Amniotic stem cell (primary cell): ENCODE measurements at places on chromosomes 3 and 15.

- DNase-seq: no peak
Measured at GRCh38 chr3:20057612-20058180, 17.4 kb downstream of the KAT2B start.

GRCh38 chr3:143429628-143430514, 310.3 kb downstream of the CHST2 start:
- no peak for DNase-seq

GRCh38 chr3:177375316-177375715, 178.0 kb upstream of the TBL1XR1 start:
- DNase-seq: no peak

GRCh38 chr3:158539414-158540014, 31.5 kb upstream of the MLF1 start:
- peak; percentile 10 for DNase-seq

DNA sequence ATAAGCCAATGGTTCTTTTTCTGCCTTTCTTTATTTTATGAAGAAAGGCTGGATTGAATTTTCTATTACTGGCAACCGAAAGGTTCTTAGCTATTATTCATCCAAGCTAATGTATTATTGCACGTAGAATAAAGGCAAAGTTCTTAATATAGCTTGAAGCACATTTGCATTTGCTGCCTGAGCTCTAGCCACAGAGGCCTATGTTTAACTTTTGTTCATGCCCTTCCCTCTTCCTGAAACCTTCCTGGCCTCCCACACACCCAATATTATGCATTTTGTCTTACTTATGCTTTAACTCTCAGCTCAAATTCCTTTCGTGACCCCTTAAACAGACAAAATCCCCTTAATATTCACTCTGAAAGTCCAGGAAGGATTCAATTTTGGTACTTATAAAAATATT, 71.0 kb upstream of the ZNF280D start:
- no peak for DNase-seq

DNA sequence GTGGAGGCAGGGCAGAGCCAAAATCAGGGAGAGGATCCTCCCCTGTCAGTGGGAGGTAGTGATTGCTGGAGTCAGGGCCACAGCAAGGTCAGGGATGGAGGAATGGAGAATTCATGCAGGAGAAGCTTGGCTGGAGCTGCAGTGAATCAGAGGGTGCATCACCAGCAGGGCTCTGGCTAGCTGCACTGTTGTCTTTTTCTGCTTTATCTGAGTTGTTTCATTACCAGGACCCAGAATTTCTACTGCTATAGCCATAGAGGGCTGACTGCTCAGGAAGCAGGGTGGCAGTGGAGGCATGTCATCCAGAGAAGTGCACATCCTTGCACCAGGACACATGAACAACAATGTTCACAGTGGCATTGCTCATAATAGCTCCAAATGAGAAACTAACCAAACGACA, 113.5 kb upstream of the GALNT15 start:
- DNase-seq: peak; percentile 58

DNA sequence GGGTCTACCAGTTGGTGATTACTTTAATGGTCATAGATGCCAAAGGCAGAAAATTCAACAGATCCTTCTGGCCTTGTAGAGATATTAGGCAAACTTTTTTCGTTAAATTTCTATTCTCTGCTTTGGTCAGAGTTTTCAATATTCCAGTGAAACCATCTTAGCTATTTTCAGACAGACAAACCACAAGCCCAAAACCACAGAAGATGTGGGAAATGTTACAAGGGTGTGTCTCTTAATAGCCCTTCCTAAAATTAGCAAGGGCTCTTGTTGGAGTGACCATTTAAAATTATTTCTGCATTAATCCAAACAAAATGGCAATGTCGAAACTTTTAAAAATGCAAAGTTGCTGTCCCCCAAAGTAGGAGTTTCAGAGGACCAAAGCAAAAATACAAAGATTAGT, 102.8 kb downstream of the ARRDC4 start:
- DNase-seq: no peak

DNA sequence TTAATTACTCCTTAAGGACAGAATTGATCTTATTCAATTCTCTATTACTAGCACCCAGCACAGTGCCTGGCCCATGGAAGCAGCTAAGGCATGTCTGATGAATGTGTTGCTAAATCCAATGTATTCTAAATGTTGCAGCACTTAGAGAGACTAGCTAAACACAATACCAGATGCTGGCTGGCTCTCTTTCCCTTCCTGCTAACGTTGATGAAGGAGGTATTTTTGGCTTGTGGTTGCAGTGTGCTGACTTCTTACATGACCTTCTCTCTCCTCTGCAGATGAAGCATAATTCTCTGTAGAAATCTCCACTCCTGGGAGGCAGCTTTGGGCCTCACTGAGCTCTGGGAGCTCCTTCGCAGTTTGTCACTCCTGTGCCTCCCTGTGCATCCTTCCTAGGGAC, 183.6 kb downstream of the PEX5L start:
- no peak for DNase-seq

GRCh38 chr3:132187746-132188145, 129.5 kb upstream of the ACP3 start:
- no peak for DNase-seq

- DNase-seq: no peak
Measured at GRCh38 chr3:43872901-43873300, 182.2 kb downstream of the ABHD5 start.

DNA sequence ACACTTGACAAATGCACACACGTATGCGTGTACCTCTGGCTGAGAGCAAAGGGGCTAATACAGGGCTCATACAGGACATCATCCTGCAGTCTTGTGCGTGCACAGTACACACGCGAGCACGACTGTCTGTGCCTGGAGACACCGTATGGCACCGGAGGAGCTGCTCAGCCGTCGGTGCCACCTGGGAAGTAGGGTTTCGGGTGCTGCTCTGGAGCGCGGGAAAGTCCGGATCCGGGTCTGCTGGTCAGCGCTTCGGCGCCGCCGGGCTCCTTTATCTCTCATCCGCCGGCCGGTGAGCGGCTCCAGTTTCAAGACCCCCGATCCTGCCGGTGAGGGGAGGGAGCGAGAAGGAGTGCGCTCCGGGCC, 9.3 kb downstream of the FOXL2 start:
- no peak for DNase-seq

DNA sequence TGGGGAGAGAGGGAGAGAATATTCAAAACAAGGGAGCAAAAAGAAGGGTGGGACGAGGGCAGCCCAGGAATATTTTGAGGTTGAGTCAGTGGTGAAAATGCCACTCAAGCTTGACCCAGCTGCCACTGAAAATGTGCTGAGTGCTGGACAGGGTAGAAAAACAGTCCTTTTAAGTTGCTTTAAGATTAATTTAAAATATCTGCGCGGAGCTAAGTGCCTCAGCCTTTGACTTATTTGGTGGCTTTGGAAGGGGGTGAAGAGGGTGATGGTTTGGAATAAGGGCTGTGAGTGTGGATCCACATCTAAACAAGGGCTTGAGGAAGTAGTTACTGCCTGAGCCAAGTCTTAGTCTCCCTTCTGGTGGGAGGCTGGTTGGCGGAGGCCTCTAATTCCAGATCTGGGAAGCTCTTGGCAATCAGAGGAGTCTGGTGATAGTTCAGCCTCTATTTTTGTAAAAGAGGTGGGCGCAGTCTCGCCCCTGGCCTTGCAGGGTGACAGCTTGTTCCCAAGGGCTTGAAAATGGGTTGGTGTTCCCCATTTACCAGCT, 280.8 kb upstream of the ROPN1 start:
- DNase-seq: no peak

GRCh38 chr3:141969711-141970110, 93.3 kb downstream of the ATP1B3 start:
- DNase-seq: no peak

GRCh38 chr3:51280176-51280575, 104.9 kb upstream of the MANF start:
- no peak for DNase-seq

DNA sequence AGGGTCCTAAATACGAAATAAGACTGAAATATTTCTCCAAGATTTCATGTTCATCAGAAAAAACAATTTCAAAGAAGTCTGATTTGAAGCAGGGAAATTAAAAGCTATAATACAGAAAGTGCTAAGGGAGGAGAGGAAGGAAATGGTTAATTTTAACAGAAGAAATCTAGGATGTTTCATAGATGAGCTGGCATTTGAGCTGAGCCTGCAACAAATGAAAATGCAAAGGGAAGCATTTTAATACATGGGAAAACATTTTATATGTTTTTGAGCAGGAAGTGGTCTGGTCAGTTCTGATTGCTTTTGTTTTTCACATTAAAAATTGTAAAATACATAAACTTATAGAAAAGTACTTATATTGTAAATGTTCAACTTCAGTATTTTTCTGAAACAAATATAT, 17.2 kb upstream of the RAP2B start:
- no peak for DNase-seq

- no peak for DNase-seq
Measured at GRCh38 chr15:37767841-37768455, 166.5 kb upstream of the TMCO5A start.

- DNase-seq: no peak
Measured at GRCh38 chr3:53074761-53075742, 29.2 kb upstream of the SFMBT1 start.

GRCh38 chr3:4753073-4753691, 226.1 kb upstream of the BHLHE40 start:
- no peak for DNase-seq

GRCh38 chr3:9180764-9181117, 68.7 kb downstream of the SRGAP3 start:
- DNase-seq: no peak

DNA sequence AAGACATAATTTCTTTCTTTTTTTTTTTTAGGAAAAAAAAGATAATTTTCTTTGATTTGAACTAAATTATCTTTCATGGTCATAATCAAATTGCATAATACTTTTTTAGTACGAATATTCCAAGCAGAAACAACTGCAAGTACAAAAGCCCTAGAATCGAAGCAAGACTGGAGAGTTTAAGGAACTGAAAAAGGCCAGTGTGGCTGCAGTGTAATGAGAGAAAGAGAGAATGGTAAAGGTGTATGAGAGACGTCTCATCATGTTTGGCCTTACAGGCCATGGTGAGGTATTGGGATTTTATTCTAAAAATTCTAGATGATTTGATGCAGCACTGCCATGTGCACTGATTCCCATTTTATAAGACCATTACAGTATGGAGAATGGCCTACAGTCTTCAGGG, 180.9 kb downstream of the SUCNR1 start:
- DNase-seq: no peak

DNA sequence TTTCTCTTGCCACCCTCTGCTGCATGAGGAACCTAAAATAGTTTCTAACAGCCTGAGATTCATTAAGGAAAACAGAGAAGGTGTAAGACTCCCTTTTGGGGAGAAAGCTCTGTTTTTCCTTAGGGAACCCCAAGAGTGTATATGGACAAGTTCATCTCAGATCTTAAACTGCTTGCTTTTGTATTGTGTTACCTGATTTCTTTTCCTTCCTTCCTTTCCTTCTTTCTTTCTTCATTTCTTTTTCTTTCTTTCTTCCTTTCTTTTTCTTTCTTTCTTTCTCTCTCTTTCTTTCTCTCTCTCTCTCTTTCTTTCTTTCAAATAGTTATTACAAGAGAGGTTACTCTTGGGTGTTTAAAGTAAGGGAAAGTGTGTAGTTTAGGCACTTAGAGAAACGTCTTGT, 5.3 kb upstream of the POC1A start:
- no peak for DNase-seq

- DNase-seq: no peak
Measured at GRCh38 chr3:115633467-115633866, 10.2 kb downstream of the GAP43 start.

DNA sequence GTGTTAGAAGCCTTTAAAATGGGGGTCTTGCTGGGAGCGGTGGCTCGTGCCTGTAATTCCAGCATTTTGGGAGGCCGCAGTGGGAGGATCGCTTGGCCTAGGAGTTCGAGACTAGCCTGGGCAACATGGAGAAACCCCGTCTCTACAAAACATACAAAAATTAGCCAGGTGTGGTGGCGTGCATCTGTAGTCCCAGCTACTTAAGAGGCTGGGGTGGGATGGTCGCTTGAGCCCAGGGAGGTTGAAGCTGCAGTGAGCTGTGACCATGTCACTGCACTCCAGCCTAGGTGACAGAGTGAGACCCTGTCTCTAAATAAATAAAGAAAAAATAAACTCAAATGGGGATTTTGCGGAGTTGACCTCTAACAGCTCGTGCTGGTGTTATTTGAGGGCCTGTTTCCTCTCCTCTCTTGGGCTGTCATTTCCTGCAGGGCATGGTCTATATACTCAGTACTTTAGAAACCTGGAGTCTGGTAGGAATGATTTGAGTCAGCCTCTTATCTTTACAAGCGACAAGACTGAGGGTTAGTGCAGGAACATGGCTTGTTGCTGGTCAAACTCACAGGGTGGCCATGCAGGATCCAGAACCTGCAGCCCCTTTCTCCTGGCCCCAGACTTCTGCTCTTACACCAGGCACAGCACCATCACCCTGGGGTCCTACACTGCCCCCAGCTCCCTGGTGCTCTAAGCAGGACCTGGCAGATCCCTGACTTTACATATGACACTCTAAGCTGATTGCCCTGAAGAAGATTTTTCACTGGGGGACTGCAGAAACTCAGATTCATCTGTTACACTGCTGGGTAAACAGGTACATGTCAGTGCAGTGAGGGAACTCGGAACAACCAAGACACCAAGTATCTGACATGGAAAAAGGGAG, 15.1 kb downstream of the EHD4 start:
- DNase-seq: no peak

GRCh38 chr3:70919091-70919490, 606.7 kb upstream of the MDFIC2 start:
- DNase-seq: no peak

DNA sequence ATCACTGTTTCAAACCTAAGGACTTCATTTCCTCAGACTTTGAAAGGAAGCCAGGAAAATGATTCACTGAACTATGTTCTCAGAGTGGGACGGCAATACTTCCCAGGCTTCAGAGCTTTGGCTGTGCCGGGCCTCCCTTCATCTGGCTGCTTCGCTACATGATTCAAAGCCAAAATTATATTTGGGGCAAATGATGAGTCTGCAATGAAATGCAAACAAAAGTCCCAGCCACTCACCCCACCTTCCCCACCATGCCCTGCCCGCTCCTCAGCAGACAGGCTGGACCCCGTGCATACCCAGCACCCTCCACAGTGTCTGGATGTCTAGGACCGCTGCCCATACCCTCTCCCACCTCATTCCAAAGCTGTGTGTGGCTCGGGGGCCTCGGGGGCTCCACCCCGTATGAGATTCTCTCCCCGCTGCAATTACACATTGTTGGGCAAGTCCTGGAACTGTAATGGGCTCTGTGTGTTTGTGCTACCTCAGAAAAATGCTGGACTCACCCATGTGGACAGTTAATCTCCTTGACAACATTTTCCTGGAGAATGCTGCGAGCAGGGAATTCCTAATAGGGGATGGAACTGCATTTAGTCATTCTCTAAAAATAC, 32.2 kb downstream of the ATP10A start:
- DNase-seq: peak; percentile 95

- no peak for DNase-seq
Measured at GRCh38 chr3:168961271-168961670, 702.2 kb downstream of the MECOM start.

DNA sequence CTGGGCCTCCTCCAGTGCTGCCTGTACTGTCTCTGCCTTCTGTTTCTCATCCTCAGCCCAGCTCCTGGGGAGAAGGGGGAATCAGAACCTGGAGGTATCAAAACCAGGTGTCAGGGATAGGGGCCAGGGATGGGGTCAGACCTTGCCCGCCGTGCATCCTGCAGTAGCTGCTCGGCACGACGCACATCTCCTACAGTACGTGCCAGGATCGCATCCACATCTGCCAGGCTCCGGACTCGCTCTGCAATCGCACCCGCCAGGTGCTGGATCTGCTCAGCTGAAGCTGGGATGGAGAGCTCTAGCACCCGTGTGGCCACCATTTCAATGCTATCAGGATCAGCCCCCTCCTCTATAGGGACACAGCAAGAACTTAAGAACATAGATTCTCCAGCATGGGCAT, 1.4 kb upstream of the USP19 start:
- no peak for DNase-seq

- DNase-seq: no peak
Measured at GRCh38 chr15:70625438-70625837, 137.9 kb downstream of the UACA start.
